Dermis microvascular lymphatic vessel endothelial cell (primary cell): ENCODE measurements at places on chromosomes 2 and 18.
A peak's percentile ranks its signal among the peaks of the same experiment; 100 is the strongest.

DNA sequence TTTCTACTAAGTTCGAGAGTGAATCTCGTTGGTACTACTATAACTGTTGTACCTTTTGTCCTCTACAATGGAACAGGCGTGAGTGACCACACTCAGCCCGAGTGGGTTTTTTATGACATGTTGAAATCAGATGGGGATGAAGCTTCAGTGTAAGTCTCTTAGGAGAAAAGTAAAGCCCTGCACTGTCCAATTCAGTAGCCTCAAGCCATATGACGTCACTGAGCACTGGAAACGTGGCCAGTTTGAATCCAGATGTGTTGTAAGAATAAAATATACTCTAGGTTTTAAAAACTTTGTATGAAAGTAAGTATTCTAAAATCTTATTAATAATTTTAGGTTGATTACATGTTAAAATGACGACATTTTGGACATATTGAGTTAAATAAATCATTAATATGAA is 101.7 kb upstream of the SP3 start:
- DNase-seq, result no peak

DNA sequence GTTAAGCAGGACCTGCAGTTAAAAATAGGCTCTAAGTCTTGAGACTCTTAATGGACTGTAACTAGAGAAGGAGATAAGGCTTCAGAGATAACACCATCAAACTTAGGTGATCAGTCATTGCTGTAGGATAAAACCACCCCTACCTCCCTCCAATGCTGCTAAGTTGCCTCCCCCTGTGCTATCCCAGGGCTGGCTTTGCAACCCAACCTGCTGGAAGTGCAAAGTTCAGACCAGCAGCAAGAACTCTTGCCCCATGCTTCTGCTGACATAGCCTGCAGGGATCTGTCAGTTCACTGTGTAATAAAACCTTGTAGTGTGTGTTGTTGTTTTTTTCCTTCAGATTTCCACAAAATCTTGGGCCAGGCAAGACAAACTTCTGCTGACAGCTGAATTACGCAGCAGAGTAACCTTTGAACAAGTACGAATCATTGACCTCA is 57.4 kb upstream of the EPB41L3 start:
- no peak for DNase-seq

- no peak for DNase-seq
Measured at GRCh38 chr2:236720974-236721540, 151.4 kb downstream of the ACKR3 start.

- DNase-seq, result no peak
Measured at GRCh38 chr18:30485078-30485477, 557.5 kb downstream of the DSC3 start.

- no peak for DNase-seq
Measured at GRCh38 chr2:166041613-166042012, 86.2 kb downstream of the SCN1A start.

- no peak for DNase-seq
Measured at GRCh38 chr2:204175552-204176271, 239.1 kb downstream of the ICOS start.

DNA sequence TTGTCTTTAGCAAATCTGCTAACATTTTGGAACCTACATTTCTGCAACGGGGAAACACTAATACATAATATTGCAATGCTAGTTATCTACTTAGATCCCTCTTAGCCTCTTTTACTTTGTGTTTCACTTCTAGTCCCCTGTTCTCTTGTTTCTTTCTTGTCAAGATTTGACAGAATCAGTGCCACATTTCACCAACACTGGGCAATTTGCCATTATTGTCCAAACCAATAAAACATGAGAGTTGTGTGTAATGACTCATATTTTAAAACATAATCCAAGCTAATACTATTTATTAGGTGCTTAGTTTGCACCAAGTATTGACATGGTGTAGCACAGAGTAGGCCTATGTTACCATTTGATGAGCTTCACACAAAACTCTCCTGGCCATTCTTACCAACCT is 33.7 kb upstream of the ACVR1C start:
- no peak for DNase-seq

- peak; percentile 30 for DNase-seq
Measured at GRCh38 chr2:135245071-135245470, 193.0 kb downstream of the RAB3GAP1 start.

- DNase-seq, result no peak
Measured at GRCh38 chr2:231276987-231277386, 78.6 kb downstream of the ARMC9 start.

DNA sequence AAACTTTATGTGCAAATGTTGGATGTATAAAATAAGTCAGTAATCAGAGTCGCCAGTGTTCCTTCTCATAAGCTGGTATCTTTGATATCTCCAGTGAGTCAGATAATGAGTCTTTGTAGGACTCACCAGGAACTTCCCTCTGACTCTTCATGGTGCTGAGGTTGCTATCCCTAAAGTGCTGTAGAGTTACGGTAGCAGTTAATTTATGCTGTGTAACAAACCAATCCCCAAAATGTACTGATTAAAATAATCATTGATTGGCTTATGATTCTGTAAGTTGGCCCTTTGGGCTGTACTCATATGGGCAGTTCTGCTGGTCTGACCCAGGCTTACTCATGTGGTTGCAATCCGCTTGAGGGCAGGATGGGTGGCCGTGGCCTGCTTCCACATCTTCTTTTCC is 43.8 kb downstream of the MAIP1 start:
- no peak for DNase-seq

- DNase-seq, result no peak
Measured at GRCh38 chr2:157324331-157324843, 1.2 kb downstream of the ERMN start.

DNA sequence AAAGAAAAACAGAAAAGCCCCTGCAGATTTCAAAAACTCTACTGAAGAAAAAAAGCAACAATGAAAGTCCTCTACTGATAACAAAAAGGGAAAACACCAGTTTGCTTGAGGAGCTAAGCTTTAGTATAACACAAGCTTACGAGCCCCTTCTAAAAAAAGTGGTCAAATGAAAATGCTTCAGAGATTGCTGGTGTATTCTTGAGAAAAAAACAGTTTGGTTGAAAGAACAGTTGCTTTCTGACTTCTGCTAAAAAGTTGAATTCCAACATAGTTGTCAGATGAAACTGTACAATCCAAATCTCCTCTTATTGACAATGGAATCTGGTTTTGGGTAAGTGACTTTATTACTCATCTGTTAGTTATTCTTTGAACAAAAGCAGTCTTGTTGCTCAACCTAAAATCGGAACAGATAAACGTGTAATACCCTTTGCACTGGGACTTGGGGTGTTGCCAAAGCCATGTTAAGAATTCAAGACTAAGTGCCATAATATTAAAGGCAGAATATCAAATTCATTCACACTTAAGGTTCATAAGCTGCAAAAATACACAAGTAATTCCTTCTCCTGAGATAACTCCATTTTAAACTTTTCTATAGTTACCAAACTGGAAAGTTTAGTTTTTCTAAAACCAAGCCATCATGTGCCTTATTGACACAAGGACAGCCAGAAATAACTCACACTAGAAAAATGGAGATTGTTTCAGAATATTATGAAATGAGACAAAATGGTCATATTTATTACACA is 45.3 kb upstream of the SPAG16 start:
- DNase-seq, result peak; percentile 11

DNA sequence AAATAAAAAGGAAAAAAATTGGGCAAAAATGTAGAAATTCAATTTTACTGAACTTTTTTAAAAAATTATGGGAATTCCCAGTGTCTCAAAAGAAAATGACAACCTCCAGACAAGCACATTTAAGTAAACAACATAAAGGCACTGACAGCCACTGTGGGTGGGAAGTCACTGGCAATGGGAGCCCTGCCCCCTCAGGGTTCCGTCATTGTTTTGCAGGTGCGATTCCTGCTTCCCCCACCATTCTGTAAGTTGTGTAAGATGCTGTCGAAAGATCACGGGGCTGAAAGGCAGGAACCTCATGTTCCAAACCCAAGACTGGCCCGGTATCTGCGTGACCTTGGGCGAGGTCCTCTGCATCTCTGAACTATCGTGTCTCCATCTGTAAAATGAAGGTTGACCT is 15.8 kb upstream of the ASPRV1 start:
- DNase-seq, result no peak

GRCh38 chr2:45572979-45573378 is 38.1 kb downstream of the SRBD1 start:
- DNase-seq, result no peak

DNA sequence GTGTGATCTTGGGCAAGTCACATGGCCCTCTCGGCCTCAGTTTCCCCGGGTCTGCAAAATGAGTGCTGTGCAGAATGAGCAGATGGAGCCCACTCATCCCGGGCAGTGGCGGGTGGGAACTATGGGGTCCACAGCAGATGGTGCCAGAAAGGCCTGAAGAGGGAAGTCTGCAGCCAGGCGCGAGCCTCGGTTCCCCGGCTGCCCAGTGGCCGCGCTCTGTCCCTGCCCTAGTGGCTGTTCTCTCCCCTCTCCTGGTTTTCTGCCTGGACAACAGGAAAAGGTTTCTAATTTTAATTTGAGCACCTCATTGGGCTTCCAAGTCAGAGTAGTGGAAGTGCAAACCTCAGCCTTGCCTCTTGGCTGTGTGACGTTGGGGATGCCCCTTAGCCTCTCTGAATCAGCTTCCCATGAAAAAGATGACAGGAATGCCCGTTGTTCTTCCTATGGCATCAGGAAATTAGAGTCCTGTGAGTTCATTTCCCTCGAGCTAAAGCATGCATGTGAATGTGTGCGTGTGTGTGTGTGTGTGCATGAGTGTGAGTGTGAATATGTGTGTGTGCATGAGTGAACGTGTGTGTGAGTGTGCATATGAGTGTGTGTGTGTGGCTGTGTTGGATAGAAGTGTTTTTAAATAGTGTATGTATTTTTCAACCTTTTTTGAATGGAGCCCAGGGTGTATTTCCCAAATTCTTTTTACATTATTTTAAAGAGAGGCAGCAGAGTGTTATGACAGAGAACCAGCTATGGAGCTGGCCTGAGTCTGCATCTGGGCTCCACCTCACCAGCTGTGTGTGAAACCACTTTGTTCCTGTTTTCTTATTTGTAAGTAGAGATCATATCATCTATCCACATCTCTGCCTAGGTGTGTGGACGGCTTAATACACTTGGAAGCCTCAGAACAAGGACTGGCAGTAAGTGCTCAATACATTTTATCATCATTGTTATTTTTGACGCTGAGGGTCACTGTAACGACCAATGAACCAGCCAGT is 41.3 kb downstream of the RRM2 start:
- DNase-seq, result peak; percentile 82

- no peak for DNase-seq
Measured at GRCh38 chr2:233130481-233131020, 70.4 kb downstream of the INPP5D start.

- DNase-seq, result no peak
Measured at GRCh38 chr2:86272111-86272510, 65.3 kb downstream of the REEP1 start.

DNA sequence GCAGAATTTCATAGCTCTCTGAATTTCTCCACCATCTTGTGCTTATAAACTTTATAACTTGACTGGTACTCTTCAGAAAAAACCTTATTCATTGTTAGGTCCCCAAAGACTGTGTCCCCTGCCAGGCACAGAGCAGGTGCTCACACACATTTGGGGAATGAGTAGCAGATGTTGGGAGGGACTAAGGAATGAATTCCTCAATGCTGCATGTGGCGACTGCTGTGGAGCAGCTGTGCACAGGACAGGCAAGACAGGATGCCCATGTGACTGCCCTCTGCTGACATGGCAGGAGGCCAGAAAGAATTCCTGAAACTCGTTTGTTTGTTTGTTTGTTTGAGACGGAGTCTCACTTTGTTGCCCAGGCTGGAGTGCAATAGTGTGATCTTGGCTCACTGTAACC is 122.3 kb upstream of the ITGA6 start:
- no peak for DNase-seq

- DNase-seq, result no peak
Measured at GRCh38 chr18:72342933-72343332, 201.2 kb downstream of the CBLN2 start.

DNA sequence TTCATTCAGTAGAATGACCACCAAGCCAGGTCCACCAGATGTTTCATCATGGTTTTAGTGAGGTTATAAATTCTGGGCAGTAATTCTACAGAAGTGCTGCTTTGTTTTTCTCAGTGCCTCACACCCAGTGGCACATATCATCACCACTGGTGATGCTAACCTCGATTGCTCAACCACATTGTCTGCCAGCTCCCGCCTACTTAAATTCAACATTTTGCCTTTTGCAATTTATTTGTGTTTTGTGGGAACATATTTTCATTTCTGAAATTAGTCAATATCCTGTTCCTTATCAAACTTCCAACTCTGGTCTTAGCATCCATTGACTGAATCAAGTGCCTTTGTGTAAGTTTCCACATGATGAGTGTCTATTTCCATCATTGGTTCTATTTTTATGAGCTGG is 62.3 kb upstream of the TMEM178A start:
- peak; percentile 6 for DNase-seq

- peak; percentile 24 for DNase-seq
Measured at GRCh38 chr2:226995625-226996041, 159.8 kb downstream of the RHBDD1 start.

- DNase-seq, result no peak
Measured at GRCh38 chr2:23221236-23221635, 163.7 kb upstream of the KLHL29 start.

DNA sequence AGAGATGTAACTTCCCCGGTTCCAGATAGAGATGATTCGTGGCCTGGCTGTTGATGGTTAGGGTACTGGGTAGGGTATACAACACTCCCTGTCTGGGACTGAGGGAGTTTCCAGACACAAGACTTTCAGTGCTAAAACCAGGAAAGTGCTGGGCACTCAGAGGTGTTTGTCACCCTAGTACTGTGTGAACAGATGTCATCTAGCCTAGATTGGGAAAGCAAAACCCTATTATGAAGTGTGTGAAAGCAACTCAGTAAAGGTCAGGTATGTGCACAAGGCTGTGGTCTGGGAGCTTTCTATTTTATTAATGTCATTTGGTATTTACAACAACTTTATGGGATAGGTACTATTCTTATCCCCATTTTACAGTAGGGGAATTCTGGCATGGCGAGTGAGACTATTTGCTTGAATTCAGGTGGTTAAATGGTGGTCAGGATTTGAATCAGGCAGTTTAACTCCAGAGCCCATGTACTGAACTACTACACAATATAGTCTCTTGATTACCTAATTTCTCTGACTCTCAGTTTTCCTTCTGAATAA is 2.6 kb downstream of the BZW1 start:
- DNase-seq, result peak; percentile 11

DNA sequence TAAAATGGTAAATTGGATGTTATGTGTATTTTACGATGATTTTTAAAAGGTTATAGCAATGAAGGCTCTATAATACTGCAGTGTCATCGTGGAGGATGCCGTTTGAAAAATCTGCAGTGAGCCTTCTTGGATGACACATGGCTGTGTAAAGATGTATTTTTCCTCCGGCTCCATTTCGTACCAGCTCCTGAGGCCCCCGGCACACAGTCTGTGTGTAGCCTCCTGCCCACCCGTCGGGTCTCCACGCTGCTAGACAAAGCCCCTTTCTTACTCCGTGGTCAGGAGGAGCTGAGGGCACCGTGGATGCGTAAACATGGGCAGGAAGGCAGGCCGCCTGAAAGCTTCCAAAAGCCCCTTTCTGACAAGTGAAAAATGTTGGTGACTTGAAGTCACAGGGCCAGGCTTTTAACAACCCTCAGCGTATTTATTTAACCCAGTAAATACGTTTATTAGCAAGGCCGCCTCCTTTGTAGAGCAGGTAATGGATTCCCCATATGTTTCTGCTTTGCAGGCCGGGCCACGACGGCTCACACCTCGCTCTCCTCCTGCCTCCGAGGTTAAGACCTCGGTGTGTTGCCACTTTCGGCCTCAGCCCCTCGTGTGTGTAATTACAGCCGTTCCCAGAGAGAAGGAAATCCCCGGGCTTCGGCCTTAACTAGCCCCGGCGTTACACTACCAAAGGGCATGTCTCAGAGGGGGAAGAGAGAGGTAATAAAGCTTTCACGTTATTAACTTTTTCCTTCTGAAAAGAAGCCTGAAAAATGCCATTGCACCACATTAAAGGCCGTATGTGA is 72.8 kb downstream of the DDX1 start:
- no peak for DNase-seq
